ENCODE measurements at places on chromosomes 3 and 15.

DNA sequence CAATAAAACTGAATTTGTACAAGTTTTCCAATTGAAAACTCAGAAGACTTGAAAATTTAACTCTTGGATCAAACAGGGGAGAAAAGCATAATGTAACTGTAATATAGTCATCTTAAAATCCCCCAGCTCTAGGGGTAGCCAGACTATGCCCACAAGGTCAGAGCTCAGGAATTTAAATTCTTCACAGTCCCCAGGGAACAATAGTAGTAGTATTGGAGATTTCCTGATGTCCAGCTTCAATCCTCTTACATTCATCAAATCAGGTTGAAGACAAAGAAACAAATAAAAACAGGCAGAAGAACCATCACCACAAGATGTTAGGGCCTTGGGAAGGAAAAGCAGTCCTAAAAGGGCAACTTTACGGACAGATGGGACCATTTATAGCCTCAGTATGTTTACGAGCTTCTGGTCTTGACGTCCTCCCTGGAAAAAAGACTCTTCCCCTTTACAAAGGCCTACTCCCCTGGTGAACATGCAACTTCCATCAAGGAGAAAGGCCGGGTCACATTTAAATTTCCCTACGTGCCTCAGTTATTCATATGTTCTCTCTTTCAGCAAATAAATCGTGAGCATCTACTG, 96.8 kb downstream of the PLCH1 start:
- no peak for DNase-seq

- no peak for DNase-seq
Observed at GRCh38 chr3:59300733-59301132, 250.9 kb upstream of the CFAP20DC start.

DNA sequence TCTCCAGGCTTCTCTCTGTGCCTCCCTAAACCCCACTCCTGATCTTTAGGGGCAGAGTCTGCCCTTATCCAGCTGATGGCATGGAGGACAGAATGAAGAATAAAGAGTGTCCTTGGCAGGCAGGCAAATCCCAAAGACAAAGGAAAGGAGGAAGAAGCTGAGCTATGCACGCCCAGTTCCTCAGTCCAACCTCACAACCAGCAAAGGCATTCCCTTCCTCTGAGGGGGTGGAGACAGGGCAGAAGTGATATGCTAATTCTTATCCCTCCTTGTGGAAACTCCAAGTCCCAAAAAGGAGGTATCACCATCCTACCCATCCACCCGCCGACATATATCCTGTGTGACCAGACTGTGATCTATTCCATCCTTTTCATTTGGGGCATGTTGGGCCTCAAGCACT, 10.5 kb upstream of the CCDC54 start:
- no peak for DNase-seq

DNA sequence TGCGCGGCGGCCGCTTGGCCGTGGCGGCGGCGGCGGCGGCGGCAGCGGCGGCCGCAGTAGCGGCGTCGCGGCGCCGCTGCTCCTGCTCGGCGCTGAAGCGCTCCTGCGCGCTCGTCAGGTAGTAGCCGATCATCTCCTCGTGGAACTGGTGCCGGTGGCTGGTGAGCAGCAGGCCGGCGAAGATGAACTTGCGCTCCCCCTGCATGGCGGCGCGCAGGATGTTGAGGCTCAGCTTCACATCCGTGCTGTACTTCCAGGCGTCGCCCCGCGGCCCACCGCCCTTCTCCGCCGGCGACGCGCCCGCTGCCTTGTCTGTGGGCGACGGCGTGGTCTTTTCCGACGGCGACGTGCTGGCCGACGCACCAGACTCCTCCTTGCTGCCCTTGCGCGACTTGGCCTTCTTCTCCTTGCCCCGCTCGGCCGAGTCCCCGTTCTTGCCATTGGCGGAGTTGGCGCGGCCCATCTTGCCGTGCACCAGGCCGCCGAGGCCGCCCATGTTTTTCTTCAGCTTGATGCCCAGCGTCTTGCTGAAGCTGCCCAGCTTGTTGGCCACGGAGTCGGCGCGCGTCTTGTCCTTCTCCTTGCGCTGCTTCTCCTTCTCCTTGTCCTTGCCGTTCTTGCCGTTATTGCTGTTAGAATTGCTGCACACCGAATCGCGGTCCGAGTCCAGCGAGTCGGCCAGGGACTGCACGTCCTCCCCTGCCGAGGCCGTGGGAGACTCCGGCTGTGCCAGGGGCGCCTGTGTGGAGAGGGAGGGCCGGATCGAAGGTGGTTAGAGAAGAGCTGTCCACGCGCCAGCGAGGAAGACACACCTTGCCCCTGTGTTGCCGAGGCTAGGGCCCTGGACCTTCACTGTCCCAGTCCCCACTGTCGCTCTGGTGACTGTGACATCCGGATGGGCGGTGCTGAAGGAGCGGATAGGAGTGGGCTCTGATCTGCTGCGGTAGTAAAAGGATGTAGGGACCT, 157.6 kb downstream of the KLF13 start:
- DNase-seq, result no peak

Data from hematopoietic multipotent progenitor cell treated with erythropoietin and hydrocortisone succinate and interleukin-3 and kit ligand, for 15 days (in vitro differentiated cells).